ENCODE measurements at places on chromosomes 5 and 9. TPM values are rescaled to one million over a fixed set of nuclear protein-coding genes. Genes with fewer than 3 reads are reported as not detected.

The FBXO4 gene
- 8.0 TPM for total RNA-seq

The CENPK gene
- 26.6 TPM for total RNA-seq

The LEAP2 gene
- total RNA-seq = 0.17 TPM

The ELAVL2 gene
- 0.47 TPM for total RNA-seq

The PCDHGA10 gene
- total RNA-seq = 6.0 TPM

The CCDC152 gene
- total RNA-seq = 0.51 TPM

The HSPA9 gene
- 239 TPM for total RNA-seq

The SHC3 gene
- total RNA-seq = 0.05 TPM

The HMCN2 gene
- total RNA-seq = 1.0 TPM

The DIPK1B gene
- 238 TPM for total RNA-seq

The ELOVL7 gene
- total RNA-seq = 0.09 TPM

The MARVELD2 gene
- 3.1 TPM for total RNA-seq

The NUTM2F gene
- total RNA-seq = not detected

The TRIP13 gene
- 39.6 TPM for total RNA-seq

The MRPS27 gene
- total RNA-seq = 91.2 TPM

The TMEM232 gene
- 0.37 TPM for total RNA-seq

The LHX3 gene
- not detected for total RNA-seq

The PFN3 gene
- total RNA-seq = not detected

The CDKN2B-AS1 gene
- 2.2 TPM for total RNA-seq

The IL5 gene
- not detected for total RNA-seq

The PTPN3 gene
- total RNA-seq = 3.6 TPM

The CDC20B gene
- total RNA-seq = not detected

The MORN5 gene
- total RNA-seq = not detected

The PCDHA7 gene
- 0.19 TPM for total RNA-seq

The TNFSF15 gene
- 2.0 TPM for total RNA-seq

The CCL27 gene
- total RNA-seq = not detected

The SLC46A2 gene
- not detected for total RNA-seq

The IFNK gene
- not detected for total RNA-seq

The SPAAR gene
- total RNA-seq = 3.2 TPM

The ALDH1A1 gene
- 1,650 TPM for total RNA-seq

The ADGRD2 gene
- total RNA-seq = not detected

The PDE6A gene
- total RNA-seq = 0.05 TPM

The ZDHHC11B gene
- total RNA-seq = not detected

The NNT gene
- 84.6 TPM for total RNA-seq

The MPDZ gene
- 130 TPM for total RNA-seq

The PCDHGC4 gene
- 1.2 TPM for total RNA-seq

The ACTL7B gene
- not detected for total RNA-seq

Data from dermis blood vessel endothelial cell (primary cell).